Activated CD8-positive, alpha-beta memory T cell treated with anti-CD3 and anti-CD28 coated beads for 4 hours (primary cell): ENCODE measurements at places on chromosomes 1 and 21.

- DNase-seq = no peak
These were observed 131.5 kb downstream of the KCNJ6 start for GRCh38 chr21:37784591-37785318.

DNA sequence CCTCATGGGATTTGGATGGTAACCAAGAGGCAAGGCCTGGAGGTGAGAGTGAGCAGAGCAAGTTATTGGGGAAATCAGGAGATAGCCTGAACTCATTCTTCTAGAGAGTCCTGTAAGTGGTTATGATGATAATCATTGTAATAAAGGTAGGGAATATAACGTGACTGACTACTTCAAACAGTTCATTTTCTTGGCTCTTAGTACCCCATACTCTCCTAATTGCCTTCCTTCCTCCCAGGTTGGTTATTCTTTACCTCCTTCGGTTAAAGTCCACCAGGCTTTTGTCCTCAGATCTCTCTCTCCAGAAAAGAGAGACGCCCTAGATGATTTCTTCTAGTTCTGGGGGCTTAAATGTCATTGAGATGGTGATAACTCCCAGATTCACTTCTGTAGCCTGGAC, 35.3 kb downstream of the KIF1B start:
- DNase-seq = no peak

DNA sequence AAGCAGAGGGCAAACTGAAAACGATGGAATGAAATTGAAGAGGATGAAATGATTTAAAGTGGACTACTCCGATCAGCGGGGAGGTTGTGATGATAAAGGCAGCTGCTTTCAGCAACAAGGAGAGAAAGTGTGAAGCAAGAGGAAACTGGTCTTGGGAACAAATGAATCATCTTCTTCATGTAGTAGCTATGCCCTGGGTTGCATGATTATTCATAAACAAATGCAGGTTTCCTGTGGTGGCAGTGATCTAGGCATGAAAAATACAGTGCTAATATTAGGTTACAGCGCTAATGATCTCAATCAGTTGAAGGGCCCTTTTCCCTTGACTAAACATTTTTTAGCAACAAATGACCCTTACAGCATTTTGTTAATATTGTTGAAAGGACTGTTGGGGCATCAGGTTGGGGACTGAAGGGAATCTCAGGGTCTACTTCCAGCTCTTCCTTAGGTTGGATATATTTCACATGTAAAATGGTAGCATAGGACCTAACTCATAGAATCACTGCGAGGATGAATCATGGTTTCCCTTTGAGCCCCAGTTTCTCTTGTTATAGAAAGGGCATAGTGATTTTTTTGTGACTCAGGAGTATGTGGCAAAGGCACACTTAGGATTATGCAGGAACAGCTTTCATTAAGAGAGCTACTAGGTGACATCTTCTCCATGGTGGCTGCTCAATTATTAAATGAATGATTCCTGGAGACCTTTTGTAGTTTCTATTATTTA, 1.9 kb upstream of the ZFYVE9 start:
- no peak for DNase-seq

GRCh38 chr1:108830119-108831008, 26.5 kb downstream of the AKNAD1 start:
- no peak for DNase-seq

DNA sequence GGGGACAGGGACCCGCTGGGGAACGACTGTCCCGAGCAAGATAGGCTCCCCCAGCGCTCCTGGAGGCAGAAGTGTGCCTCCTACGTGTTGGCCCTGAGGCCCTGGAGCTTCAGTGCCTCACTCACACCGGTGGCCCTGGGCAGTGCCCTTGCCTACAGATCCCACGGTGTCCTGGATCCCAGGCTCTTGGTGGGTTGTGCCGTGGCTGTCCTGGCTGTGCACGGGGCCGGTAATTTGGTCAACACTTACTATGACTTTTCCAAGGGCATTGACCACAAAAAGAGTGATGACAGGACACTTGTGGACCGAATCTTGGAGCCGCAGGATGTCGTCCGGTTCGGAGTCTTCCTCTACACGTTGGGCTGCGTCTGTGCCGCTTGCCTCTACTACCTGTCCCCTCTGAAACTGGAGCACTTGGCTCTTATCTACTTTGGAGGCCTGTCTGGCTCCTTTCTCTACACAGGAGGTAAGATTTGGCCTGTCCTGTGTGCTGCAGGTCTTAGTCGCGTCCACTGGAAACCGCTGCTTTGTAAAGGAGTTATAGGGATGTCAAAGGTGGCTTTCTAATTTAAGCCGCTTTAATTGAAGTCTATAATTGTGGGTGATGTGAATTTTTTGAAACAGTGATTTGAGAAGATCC, 717 bp downstream of the UBIAD1 start:
- DNase-seq = no peak

DNA sequence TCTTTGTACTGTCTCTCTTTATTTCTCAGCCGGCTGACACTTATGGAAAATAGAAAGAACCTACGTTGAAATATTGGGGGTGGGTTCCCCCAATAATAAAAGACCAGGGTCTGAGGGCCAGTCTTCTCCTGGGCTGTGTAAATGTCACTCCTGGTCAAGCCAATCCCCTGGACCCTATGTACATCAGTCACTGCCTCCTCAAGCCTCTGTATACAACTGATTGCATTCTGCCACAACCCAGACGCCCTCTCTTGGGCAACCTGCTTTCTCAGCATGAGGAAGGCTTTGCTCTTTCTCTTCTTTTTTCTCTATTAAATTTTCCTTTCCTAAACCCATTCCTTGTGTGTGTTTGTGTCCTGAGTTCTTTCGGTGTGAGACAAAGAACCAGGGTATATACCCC, 84.1 kb upstream of the SERBP1 start:
- DNase-seq = no peak

DNA sequence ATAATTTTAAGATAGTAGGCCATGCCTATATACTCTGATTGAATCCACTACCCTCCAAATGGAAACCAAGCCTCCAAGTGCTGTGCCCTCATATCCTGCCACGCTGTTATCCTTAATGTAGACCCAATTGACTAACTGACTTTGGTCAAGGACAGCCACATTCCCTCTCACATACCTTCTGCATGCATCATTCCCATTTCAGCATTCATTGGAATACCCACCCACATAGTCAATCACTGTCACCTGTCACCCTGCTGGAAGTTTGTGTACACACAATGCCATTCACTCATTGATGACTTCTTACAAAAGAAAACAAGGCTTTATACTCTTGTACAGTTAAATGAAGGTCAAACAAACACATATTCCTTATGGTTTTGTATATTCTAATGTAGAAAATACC, 221.1 kb upstream of the PBX1 start:
- no peak for DNase-seq

- no peak for DNase-seq
These were observed 8.9 kb upstream of the LEFTY1 start for GRCh38 chr1:225897595-225898514.

DNA sequence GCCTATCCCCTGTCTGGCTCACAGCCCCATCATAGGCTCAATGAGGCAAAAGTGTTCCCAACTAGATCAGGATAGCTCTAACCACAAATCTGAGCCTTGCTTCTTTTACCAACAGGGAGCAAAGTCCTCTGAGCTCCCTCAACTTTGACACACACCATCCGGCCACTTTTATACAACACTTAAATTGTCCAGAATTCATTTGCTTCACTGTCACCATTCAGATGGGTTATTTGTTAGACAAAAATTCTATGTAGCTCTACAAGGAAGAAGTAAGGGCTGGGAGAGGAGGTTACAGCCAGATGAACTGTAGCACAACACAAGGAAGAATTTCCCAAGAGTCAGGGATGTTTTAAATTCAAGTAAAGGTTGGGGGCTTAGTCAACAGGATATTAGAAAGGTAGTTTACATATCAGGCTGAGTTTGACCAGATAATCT, 50.8 kb downstream of the TGFBR3 start:
- no peak for DNase-seq

- DNase-seq = no peak
These were observed 48.4 kb downstream of the HENMT1 start for GRCh38 chr1:108612496-108612895.

DNA sequence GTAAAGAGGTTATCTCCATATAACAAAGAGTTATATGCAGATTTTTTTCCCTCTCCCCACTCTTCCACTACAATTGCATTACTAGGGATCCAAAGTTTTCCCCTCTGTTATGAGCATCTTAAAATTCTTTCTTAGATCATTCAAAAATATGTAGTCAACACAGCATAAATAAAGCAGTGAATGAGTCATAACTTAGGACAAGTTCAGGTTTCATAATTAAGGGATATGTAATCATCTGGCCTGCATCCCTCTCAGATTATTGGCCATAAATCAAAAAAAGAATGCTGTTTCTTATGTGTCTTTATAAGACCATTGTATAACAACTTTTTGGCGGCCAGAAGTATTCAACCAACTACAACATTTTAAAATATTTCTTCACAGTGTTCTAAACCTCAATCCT, 1526.1 kb downstream of the KCNT2 start:
- DNase-seq = no peak

GRCh38 chr21:37505963-37506362, 139.4 kb downstream of the DYRK1A start:
- DNase-seq = no peak

DNA sequence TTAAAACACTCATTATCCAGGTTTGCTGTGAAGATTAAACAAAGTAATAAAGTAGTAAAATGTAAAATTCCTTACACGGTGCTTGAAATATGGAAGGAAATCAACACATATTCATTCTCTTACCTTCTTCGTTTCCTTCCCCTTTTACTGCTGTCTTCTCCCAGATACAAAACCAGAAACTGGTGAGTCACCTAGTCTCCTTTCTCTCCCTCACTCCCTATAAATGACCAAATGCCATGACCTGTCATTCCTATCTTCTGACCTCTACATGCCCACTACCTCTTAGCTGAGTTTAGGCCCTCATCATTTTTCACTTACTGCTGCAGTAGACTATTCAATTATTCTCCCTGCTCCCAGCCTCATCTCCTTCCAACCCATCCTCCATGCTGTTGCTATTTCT, 4.3 kb upstream of the NR1I3 start:
- no peak for DNase-seq

- DNase-seq = no peak
These were observed 6.9 kb upstream of the MX1 start for GRCh38 chr21:41418956-41419680.

DNA sequence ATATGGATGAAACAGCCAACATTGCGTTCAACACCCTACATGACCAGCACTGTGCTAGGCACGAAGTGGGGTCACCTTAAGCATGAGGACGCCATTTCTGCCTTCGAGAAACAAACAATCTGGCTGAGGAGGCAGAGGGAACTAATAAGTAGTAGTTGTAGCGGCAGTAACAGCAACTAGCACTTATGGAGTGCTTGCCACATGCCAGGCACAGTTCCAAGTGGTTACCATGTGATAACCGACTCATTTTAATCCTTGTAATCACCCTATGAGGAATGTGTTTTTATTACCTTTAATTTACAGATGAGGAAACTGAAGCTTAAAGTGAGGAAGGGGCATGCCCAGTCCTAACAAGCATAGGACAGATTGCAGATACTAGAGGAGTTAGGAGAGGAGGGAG, 33.7 kb downstream of the KCND3 start:
- no peak for DNase-seq

- DNase-seq = no peak
These were observed 441 bp downstream of the YARS1 start for GRCh38 chr1:32816676-32817158.

- no peak for DNase-seq
These were observed 9.1 kb downstream of the INKA2 start for GRCh38 chr1:111729946-111730681.

- no peak for DNase-seq
These were observed 1.2 kb downstream of the TMEM53 start for GRCh38 chr1:44672961-44673674.

DNA sequence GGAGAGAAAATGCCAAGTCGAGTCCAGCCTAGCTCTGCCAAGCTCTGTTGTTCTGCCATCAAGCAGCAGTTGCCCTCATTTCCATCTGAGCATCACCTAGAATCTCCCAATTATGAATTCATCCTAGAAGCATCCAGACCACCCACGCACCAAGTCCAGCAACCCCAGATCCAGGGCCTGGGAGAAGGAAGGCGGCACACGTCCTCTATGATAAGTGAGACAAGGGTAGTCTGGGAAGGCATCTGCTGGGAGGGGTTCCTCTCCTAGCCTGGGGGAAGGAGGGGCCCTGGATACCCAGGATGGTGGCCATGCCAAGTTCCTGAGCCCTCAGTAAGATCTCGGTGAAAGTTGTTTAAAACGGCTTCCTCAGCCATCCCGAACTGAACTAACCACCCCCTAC, 70.7 kb downstream of the VWA5B1 start:
- no peak for DNase-seq

GRCh38 chr1:38733761-38734160, 125.8 kb downstream of the RRAGC start:
- DNase-seq = no peak

DNA sequence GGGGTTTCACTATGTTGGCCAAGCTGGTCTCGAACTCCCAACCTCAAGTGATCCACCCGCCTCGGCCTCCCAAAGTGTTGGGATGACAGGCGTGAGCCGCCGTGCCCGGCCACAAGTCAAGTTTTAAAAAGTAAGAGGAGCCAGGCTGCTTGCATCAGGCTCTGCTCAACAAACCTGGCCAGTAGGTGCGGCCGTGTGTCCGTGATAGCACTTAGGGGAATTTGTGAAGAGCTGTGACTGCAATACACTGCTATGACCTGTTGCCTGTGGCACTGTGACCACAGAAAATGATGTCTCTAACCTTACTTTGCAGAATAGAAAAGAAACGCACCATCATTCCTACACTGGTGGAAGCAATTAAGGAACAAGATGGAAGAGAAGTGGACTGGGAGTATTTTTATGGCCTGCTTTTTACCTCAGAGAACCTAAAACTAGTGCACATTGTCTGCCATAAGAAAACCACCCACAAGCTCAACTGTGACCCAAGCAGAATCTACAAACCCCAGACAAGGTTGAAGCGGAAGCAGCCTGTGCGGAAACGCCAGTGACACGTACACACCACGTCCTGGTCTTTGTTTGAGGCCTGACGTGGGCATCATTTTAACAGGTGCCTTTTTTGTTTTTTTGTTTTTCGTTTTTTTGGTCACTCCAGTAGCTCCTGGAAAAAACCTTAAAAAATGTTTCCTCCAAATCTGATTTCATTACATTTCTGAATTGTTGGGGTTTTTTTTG, 16.7 kb downstream of the C1orf174 start:
- no peak for DNase-seq

DNA sequence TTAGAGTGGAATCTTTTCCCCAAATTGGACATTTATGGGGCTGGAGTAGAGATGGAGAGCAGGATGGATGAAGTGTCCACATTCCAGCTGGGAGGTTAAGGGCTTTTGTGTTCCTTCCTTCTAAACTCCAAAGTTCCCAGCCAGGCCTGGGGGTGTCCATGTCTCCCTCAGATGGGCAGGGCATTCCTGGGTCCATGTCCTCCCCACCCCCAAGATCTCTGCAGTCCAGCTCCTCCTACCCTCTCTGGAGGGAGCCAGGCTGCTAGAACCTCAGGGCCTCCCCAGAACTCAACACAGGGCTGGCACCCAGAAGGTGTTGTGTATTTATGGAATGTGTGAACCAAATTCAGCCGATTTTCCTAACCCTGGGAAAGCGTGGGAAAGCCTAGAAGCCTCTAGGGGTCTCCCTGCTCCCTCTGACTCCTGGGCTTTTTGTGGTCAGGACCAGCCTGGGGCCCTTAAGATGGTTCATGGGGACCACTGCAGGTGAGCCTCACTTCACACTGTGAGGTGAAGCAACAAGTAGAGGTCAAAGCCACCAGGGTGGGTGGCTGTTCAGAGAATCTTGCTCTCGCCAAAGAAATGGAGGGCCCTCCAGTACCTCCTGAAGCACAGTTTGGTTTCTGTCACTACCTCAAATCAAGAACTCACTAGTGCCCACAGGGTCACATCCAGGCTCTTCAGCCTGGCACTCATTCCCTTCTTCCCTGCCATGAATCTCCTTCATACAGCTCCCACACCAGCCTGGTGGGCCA, 54.8 kb downstream of the GLIS1 start:
- no peak for DNase-seq

- peak; percentile 19 for DNase-seq
These were observed at the start of gene TMCO4 for GRCh38 chr1:19799230-19800075. TMCO4 (minus strand) TSS chr1:19799916; CDS start chr1:19780758, 19,158 bp downstream.
